Effector memory CD4-positive, alpha-beta T cell (primary cell): ENCODE measurements at places on chromosomes 1 and 21.
A peak's percentile ranks its signal among the peaks of the same experiment; 100 is the strongest.

- DNase-seq = no peak
These were observed at the start of gene MAP1LC3C for GRCh38 chr1:241999026-241999425. TSS of gene MAP1LC3C (minus strand) at chr1:241999098. CDS start at chr1:241999008, 90 bp downstream.

- no peak for DNase-seq
These were observed 76.7 kb upstream of the TMPRSS2 start for GRCh38 chr21:41584603-41585176.

GRCh38 chr1:227440182-227440581 lies 121.9 kb upstream of the CDC42BPA start:
- no peak for DNase-seq

DNA sequence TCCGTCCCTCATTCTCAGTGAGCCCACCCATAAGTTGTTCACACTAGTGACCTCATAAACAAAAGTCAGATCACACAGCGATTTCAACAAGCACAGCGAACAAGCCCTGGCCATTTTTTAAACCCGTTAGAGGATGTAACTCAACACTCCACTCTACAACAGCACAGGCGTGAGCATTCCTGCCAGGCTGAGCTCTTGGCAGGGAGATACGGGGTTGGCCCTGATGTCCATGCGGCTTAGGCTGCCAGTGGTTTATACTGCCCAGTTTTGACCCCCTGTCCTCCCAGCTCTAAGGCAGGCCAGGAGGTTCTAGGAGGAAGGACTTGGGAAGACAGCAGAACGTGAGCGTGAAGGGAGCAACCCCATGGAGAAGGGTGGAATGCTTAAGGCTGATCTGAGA lies 35.0 kb downstream of the PARP1 start:
- DNase-seq = no peak

DNA sequence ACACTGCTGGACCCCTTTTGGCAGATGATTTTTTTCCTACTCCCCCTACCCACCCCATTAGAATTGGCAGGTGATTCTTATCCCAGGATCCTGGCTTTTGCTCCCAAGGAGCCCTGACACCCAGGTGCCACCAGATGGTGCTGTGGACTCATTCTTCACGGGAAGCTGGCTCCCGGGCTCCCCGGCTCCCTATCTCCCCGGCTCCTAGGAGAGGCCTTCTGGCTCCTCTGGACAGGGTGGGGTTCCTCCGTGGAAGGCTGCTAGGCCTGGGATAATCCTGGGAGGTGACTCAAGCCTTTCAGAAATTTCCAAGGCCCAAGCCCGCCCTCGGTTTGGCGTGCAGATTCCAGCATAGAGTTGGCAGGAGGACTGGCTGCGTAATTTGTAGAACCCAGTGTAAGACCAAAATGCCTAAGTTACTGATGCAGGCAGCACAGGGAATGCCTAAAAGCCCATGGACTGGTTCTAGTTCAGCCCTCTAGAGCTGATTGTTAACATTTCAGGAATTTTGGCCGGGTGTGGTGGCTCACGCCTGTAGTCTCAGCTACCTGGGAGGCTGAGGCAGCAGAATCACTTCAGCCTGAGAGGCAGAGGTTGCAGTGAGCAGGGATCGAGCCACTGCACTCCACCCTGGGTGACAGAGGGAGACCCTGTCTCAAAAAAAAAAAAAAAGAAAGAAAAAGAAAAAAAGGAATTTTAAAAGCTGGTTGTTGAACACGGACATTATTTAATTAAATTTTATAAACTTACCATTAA lies 6.8 kb upstream of the BSDC1 start:
- DNase-seq = peak; percentile 26

GRCh38 chr1:156899956-156900718 lies 6.6 kb downstream of the PEAR1 start:
- no peak for DNase-seq

DNA sequence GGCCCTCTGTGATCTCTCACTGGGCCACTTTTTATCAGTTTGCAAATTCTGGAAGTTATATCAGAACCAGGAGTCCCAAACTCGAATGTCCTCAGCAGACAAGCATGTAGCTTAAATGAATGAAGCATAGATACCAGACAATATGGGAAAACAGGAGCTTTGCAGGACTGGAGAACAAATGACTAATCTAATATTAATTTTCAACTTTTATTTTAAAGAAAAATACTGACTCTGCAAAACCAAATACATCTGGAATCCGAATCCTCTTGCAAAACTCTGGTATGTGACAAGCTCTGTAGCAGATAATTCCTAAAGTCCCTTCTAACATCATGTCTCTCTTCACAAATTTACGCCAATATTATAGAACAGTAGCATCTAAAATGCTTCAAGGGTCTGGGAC lies 427.4 kb downstream of the TTLL7 start:
- DNase-seq = no peak

GRCh38 chr1:14262637-14263036 lies 335.8 kb upstream of the KAZN start:
- DNase-seq = no peak

- DNase-seq = no peak
These were observed 239.6 kb upstream of the BEND5 start for GRCh38 chr1:49016030-49016977.

- DNase-seq = no peak
These were observed 53.3 kb upstream of the WASF2 start for GRCh38 chr1:27543284-27543683.

GRCh38 chr1:33577663-33578062 lies 105.2 kb downstream of the ZSCAN20 start:
- no peak for DNase-seq

GRCh38 chr1:203796236-203796605 lies 798 bp downstream of the ZBED6 start:
- no peak for DNase-seq

DNA sequence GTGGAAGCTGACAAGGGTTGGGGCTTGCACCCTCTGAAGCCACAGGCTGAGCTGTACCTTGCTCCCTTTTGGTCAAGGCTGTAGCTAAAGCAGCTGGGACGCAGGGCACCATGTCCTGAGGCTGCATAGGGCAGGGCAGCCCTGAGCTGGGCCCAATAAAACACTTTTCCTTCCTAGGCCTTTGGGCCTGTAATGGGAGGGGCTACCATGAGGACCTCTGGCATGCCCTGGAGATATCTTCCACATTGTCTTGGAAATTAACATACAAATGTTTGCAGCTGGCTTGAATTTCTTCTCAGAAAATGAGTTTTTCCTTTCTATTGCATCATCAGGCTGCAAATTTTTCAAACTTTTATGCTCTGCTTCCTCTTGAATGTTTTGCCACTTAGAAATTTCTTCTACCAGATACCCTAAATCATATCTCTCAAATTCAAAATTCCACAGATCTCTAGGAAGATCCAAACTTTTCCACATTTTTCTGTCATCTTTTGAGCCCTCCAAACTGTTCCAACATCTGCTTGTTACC lies 32.9 kb upstream of the TTLL7 start:
- no peak for DNase-seq

- no peak for DNase-seq
These were observed 49.9 kb upstream of the HAO2 start for GRCh38 chr1:119318466-119319309.

DNA sequence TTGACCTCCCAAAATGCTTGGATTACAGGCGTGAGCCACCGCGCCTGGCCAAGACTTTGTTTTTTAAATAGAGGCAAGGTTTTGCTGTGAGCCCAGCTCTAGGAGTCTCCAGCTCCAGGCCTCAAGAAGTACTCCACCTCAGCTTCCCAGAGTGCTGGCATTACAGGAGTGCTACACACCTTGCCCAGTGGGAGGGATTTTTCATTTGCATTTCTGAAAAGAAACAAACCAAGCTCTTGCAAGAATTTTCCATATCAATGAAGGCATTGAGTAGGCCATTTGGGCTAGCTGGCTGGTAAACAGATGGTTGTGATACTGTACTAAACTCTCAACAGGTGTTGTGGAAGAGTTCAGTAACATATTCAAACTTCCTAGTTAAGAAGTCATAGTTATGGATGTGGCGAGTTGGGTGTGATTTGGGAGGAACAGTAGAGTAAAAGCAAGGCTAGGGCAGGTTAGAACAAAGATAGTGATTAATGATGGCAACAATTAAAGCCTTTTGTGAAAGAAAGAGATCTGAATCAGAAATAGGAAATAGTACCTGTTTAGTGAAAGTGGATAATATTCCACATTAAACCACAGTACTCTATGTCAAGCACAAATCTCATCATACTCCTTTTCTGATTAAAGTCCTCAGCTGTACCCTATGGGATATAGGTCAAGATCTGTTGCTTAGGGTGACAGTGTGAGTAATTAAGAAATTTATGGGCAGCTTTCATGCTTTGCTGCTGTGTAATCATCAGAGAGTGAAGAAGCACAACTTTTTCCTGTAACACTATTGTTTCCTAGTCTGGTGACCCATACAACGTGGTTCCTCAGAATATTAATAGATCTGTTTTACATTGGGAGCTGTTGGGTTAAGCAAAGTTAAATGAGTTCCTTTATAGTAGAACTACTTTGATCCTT lies 10.7 kb downstream of the AKIRIN1 start:
- no peak for DNase-seq

GRCh38 chr1:225713281-225713680 lies 60.4 kb upstream of the ENAH start:
- DNase-seq = no peak

- DNase-seq = no peak
These were observed 5.6 kb downstream of the WNT9A start for GRCh38 chr1:227942021-227942715.

DNA sequence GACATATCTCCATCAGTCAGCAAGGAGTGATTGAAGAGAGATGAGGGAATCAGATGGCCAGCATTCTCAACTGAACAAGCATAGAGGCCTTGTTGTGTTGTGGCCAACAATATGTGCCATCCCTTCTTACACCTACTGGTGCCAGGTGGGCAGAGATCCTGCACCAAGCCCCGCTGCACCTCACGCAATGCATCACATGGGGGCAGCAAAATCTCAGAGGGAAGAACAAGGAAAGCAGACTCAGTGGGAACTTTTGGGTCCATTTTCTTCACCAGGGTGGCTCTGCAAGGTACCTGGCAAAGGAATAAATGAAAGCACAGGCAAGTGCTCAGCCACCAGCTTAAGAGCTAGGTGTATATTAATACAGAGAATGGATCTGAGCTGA lies 33.2 kb downstream of the HSD3B2 start:
- no peak for DNase-seq

GRCh38 chr1:168728473-168729404 lies at the start of gene DPT:
TSS of gene DPT (minus strand) at chr1:168729206. CDS start at chr1:168729174, 32 bp downstream.
- no peak for DNase-seq

DNA sequence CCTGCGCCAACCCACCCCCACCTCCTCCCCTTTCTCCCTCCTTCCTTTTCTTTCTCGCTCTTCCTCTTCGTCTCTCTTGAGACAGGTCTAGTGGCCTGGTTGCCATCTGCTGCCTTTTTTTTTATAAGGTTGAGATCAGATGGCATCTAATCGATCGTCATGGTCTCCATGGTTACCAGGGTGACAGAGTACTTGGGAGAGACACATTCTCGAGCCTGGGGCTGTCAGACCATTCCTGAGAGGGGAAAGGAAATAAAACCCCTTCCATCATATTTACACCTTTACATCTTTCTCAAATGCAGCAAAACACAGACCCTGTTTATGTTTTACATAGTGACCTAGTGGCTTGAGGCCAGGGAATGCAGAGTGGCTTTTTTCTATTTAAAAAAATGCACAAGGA lies 53.5 kb upstream of the SLC22A15 start:
- DNase-seq = no peak

DNA sequence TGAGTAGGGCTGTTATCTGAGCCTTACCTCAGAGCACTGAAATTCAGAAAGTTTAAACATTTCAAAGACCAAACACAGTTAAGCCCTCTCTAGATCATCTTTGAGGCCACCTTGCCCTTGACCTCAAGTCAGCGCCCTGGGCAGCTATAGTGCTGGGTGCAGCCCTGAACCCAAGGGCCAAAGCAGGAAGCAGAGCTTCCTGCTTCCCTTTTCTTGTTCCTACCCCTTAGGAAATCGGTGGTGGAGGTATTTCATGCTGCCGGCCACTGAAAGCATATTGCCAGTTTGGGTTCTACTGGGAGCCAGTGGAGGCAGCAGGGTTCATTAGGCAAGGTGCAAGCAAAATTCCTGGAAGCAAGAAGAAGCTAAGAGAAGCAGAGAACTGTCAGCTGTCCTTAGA lies 26.1 kb downstream of the CD244 start:
- DNase-seq = no peak

GRCh38 chr1:175481126-175482070 lies 262.0 kb downstream of the TNR start:
- no peak for DNase-seq

DNA sequence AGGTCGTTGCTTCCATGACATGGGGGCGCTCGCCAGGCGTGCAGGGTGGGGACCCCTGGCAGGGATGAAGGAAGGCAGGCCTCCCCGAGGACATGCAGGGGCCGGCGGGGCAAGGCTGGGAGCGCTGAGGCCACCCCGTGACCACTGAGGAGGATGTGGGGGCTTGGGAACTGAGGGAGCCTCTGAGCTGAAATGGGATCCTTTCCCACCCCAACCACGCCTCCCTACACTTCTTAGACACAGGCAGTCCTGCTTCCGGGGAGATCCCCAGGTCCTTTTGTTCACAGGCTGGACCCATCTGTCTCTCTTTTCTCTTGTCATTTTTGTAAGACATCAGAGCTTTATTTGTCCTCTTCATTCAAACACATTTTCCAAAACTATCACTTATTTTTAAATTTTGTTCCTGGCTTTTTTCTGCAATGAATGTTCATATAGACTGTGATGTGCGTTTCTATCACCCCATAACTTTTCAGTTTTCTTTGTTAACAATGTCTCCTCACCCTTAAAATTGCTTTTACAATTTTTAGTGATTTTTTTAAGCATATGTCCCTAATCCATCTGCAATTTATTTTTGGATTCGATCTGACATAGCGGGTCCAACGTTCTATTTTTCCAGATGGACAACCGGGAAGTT lies 156.7 kb upstream of the BACE2 start:
- no peak for DNase-seq

DNA sequence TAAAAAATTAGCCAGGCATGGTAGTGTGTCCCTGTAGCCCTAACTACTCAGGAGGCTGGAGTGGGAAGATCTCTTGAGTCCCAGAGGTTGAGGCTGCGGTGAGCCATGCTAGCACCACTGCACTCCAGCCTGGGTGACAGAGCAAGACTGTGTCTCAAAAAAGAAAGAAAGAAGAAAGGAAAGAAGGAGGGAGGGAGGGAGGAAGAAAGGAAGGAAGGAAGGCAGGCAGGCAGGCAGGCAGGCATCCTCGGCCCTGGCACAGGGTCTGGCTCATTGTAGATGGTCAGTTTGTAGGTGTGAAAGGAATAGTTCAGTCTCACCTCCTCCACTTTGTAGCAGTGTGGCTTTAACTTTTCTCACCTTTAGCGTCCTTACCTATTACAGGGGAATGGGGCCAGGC lies 25.0 kb downstream of the NAV1 start:
- DNase-seq = no peak

DNA sequence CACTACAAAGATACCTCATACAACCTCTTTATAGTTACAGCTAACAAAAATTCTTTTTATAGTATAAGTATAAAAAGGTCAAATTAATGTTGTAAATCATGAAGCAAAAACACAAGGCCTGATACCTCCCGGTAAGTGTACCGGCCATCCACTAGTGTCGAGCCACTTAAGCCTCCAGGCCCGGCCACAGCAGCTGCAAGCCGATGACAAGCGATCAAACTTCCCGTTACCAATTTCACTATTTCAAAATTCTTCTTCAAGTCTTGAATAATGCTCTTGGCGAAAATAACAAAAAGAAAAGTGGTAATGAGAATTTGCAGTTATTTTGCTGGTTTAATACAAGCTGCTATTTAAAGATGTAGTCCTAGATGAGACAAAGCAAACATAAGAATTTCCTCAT lies 67.6 kb downstream of the USP24 start:
- DNase-seq = no peak

- no peak for DNase-seq
These were observed 31.0 kb downstream of the KRTAP24-1 start for GRCh38 chr21:30251781-30252180.

GRCh38 chr1:211843018-211843417 lies 12.5 kb upstream of the LPGAT1 start:
- no peak for DNase-seq
